ENCODE measurements at places on chromosomes 4 and X. TPM values are rescaled to one million over a fixed set of nuclear protein-coding genes. Genes with fewer than 3 reads are reported as not detected.

DNA sequence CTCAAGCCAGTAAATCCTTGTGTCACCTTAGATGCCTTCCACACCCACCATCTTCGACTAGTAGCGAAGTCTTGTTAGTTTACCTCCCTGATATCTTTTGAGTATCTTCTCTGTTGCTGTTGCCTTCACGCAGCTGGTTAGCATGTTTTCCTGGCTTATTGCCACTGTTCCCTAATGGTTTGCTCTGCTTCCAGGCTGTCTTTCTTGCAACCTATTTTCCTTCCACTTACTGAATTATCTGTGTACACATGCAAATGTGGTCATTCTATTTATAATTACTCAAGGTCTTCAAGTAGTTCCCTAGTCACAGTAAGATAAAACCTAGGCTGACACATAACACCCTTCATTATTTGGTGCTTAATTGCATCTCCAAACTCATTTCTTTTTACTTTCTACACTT lies 89.5 kb downstream of the UGT8 start:
- no peak overlapping the region for H3K27ac ChIP-seq
- H3K4me3 ChIP-seq, result no peak overlapping the region
- DNase-seq, result no peak
- H3K4me1 ChIP-seq, result no peaks in the 10 kb centered on the region

DNA sequence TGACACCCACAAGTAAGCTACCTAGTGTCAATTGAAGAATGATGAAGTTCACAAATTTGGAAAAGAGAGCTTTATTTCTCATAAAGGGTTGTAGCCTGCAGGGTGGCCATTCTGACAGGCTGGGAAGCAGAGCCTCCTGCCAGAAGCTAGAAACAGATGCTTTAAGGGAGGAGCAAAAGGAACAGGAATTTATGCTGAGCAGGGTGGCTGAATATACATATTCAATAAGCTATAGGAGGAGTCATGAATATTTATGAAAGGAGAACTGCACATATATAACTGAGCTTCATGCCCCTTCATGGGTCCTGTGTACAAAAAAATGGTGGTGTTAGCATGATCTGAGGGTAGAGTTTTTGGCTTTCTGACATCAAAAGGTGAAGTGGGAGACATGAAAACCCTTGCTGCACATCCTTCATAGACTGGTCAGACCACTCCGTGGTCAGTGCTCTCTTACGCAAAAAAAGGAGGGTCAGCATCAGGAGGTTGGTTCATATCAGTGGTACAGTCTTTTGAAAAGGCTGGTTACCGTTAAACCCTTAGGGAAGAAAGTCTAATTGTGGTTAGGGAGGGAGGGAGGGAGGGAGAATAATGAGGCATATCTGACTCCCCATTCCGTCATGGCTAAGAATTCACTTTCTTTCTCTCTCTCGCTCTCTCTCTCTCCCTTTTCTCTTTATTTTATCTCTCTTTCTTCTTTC lies 121.4 kb downstream of the LUZP4 start:
- no peak for DNase-seq
- H3K36me3 ChIP-seq, result no peaks in the 10 kb centered on the region
- no peak overlapping the region for H3K4me3 ChIP-seq
- H3K27ac ChIP-seq, result no peak overlapping the region
- no peaks in the 10 kb centered on the region for H3K27me3 ChIP-seq

DNA sequence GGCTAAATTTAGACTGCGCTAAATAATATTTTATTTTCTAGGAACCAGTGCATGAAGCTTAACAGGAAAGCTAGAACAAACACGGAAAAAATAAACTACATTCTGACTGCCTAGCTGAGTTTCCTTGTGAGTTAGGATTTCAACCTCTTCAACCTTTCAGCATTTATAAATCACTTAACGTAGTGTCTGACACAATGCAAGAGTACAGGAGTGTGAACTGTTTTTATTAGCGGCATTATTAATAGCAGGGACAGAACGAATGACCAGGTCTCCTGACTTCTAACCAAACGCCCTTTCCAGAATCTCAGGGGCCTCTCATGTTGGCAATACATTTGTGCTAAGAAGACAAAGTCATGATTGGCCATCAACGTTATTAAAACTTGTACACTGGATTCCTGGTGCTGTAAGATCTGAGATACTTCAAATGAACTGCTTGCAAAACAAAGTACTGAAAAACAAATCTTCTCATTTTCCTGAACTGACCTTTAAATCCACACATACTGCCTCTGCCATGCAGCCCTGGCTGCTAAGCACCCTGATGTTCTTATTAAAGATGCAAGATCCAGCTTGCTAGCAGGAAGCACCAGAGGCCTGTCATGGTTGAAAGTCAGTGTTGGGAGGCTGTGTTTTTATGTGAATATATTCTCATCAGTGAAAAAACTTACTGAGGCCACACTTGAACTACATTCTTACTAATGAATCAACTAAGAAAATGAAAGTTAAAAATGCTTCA lies 380.4 kb upstream of the CPEB2 start:
- no peaks in the 10 kb centered on the region for H3K4me1 ChIP-seq
- no peaks in the 10 kb centered on the region for H3K36me3 ChIP-seq
- no peak for DNase-seq
- no peak overlapping the region for H3K27ac ChIP-seq

DNA sequence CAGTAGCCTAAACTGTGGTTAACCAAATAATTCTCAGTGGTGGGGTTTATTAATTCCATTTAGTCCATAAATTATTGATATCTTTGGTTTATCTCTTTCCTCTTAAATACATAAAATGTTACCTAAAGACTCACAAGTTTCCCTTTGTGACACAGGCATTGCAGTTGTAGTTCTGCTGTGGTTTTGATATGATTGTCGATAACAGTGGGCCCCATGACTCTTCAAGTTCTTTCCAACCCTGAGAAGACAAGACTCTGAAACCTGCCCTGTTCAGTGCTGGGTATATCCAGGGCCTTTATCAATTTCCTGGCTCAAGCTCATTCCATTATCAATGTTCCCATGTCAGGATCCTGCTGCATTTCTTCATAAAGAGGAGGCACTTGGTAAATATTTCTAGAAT lies 117.9 kb upstream of the TBC1D9 start:
- no peaks in the 10 kb centered on the region for H3K4me1 ChIP-seq
- no peak for DNase-seq
- no peaks in the 10 kb centered on the region for H3K36me3 ChIP-seq
- H3K27ac ChIP-seq, result no peak overlapping the region
- H3K4me3 ChIP-seq, result no peak overlapping the region
- peaks cover 3% of the 10 kb centered on the region for H3K27me3 ChIP-seq

- H3K4me1 ChIP-seq, result no peaks in the 10 kb centered on the region
- no peaks in the 10 kb centered on the region for H3K27me3 ChIP-seq
- H3K36me3 ChIP-seq, result no peaks in the 10 kb centered on the region
- DNase-seq, result no peak
Measured at GRCh38 chr4:43716721-43717395, 731.8 kb downstream of the KCTD8 start.

GRCh38 chr4:93994175-93994994 lies 165.8 kb downstream of the ATOH1 start:
- H3K27ac ChIP-seq, result no peak overlapping the region
- no peaks in the 10 kb centered on the region for H3K36me3 ChIP-seq
- H3K4me3 ChIP-seq, result no peak overlapping the region
- no peaks in the 10 kb centered on the region for H3K4me1 ChIP-seq
- no peaks in the 10 kb centered on the region for H3K27me3 ChIP-seq
- no peak for DNase-seq

GRCh38 chr4:24690436-24690835 lies 104.9 kb upstream of the SOD3 start:
- no peaks in the 10 kb centered on the region for H3K36me3 ChIP-seq
- H3K4me1 ChIP-seq, result no peaks in the 10 kb centered on the region
- H3K27ac ChIP-seq, result no peak overlapping the region
- no peak for DNase-seq
- peaks cover 4% of the 10 kb centered on the region for H3K27me3 ChIP-seq

The TCP11X2 gene
- total RNA-seq, result not detected

The PPEF2 gene
- total RNA-seq, result 0.11 TPM

Measured in activated CD8-positive, alpha-beta T cell treated with anti-CD3 and anti-CD28 coated beads for 36 hours (primary cell).